Stimulated activated CD4-positive, alpha-beta T cell treated with anti-CD3 and anti-CD28 coated beads, TNF-alpha, amount 100 ng/mL, for 4 hours (primary cell): ENCODE measurements at places on chromosomes 5 and 9.

DNA sequence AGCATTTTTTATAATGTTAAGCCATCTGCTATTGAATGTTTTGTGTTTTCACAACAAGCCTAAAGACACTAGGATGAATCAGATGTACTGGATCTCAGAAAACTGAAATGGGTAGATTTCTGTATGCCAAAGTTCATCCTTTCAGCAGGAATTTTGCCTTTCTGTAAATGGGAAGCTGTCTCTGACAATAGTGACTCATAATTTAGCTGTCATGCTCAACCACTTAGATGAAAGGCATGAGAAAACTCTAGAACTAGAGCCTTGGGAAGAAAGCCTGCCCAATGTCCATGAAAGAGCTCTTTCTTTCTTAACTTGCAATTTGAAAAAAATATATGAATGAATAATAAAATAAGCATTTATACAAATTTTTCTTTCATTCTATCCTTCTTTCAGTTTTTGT lies 616.0 kb upstream of the EDIL3 start:
- no peak for DNase-seq

DNA sequence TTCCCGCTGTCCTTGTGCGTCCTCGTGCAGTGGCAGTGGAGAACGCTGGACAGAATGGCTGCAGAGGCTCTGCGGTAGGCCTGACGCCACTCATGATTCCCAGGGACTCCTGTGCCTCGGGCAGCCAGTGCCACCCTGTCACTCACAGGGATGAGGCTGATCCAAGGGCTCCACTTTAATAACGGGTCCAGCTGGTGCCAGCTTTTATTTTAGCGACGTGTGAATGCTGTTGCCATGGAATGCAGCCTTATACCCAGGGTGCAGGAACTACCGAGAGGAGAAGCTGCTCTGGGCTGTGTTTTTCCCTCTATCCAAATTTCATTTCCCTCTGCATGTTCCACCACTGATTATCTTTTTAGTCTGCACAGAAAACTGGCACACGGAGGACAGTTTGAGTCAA lies 15.8 kb upstream of the NTNG2 start:
- DNase-seq = no peak

- no peak for DNase-seq
These were observed 4.5 kb downstream of the FANCC start for GRCh38 chr9:95313010-95313498.

DNA sequence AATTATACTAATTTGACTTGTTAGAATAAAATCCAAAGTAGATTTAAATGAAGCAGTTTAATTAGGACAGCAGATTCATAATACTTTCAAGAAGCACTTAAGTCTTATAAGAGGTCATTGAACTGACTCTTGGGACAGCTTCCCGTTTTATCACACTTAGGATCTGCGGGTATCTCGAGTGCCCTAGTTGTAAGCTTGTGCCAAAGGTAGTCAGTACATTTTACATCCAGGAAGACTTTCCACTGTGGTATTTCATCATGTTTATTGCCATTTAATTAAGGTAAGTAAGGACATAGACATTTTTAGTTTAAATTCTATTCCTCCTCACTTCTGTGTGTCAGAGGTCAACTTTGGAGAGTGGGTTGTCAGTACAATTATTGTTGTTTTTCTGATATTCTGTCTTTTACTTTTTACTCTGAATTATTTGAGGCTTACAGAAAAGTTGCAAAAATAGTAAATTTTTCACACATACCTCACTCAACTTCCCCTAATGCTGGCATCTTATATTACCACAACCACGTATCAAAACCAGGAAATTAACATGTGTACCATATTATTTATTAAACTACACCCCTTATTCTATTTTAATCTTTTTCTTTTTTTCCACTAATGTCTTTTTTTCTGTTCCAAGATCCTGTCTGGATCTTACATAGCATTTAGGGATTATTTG lies 7.5 kb upstream of the ZNF367 start:
- no peak for DNase-seq

- DNase-seq = no peak
These were observed 7.1 kb downstream of the ACTL7A start for GRCh38 chr9:108869092-108869725.

- DNase-seq = no peak
These were observed 116.9 kb downstream of the PIP5K1B start for GRCh38 chr9:68821911-68822310.

DNA sequence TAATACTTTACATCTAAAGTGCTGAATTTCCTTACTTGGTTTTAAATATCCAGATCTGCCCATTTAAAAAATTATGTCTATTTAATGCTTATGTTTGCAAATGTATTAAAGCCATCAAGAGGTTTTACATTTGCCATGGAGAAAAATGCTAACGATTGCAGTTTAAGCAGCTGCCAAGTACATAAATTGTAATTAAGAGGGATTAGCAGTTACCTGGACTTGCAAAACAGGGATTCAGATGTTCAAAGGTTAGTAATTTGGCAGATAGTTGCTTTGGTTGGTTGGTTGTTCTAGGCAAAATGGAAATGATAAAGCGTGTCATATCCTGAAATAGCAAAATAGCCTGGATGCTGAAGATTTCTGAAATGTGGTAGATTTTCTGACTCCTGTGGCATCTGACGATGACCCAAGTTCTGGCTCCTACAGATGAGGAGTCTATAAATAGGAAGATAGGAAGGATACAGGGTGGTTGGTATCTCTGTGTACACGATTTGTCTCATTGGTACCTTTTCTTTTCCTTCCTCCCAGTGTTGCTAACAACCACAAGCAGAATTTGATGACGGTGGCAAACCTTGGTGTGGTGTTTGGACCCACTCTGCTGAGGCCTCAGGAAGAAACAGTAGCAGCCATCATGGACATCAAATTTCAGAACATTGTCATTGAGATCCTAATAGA lies 282.9 kb downstream of the NR3C1 start:
- DNase-seq = no peak

GRCh38 chr9:2066312-2067273 lies 51.4 kb downstream of the SMARCA2 start:
- no peak for DNase-seq

- no peak for DNase-seq
These were observed 7.3 kb upstream of the SCAI start for GRCh38 chr9:125150349-125151245.

DNA sequence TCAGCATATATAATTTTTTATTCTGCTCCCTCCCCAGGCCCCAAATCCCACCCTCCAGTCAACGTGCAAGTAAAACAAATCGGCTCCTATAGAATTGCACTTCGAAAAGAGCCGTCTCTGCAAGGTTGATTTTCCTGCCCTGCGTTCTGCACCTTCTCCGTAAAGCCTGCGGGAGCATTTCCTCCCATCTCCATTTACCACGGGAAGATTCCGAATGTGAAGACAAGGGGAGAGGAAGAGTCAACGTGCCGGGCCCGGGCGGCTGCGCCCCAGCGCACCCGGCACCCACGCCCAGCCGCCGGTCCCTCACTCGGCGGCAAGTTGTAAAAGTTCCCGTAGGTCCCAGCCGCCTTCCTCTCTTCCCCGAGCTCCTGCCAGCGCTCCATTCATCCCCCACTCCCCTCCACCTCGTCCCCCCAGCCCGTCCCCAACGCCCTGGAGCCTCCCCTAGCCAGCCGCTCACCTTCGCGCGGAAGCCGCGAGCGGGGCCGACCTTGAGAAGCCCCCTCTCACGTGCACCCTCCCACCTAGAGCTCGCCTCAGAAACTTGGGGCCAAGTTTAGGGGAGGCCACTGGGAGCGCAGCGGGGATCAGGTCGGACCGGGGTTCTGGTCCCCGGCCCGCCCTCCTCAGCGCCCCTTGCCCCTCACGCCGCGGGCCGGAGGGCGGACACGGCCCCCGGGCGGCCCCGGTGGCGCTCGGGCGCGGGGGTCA lies 431 bp downstream of the BNC2 start:
- no peak for DNase-seq

DNA sequence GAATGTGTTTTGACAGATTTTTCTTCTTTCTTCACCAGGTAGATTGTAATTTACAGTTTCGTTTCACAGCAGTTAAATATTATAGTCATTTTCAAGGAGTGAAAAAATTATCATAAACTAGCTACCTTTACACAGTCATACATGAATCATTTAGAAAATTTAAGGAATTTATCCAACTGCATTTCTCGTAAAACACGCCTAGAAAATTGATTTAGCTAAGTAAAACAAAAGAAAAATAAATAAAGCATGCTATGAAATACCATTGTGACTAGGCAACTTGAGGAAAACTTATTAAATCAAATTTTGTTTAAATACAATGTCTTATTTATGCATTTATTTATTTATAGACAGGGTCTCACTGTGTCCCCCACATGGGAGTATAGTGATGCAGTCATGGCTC lies 109.9 kb upstream of the EMB start:
- no peak for DNase-seq

GRCh38 chr9:137126786-137127185 lies 12.2 kb upstream of the GRIN1 start:
- DNase-seq = no peak

- no peak for DNase-seq
These were observed 10.5 kb downstream of the SNAPC3 start for GRCh38 chr9:15433191-15433590.

- no peak for DNase-seq
These were observed 4.9 kb downstream of the EDIL3 start for GRCh38 chr5:84379749-84380148.
